ENCODE measurements at places on chromosomes 13 and 19.

DNA sequence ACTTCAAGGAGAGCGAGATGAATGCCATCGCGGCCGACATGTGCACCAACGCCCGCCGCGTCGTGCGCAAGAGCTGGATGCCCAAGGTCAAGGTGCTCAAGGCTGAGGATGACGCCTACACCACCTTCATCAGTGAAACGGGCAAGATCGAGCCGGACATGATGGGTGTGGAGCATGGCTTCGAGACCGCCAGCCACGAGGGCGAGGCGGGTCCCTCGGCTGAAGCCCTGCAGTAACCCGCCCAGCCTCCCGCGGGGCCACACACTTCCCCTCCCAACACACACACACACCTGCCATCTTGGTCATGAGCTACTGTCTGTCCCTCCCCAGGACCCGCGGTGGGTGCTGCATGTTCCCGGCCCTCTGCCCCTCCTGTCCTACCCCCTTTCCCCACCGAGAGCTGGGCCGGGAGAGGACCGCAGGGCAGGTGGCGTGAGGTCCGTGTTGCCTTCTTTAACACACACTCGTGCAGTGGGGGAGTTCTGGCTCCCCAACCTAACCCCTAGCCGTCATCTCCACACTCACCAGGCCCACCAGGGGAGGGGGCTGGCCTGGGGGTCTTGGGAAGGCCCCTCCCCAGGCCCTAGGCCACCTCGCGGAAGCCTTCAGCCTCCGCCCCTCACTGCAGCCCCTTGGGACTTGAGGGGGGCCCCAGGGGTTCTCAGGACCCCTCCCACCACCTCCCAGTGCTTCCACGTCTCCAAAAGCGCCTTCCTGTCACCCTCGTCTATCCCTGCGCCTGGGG is 11.8 kb downstream of the STX10 start:
- DNase-seq, result no peak

GRCh38 chr13:111228262-111229144 is 91.9 kb upstream of the TEX29 start:
- peak; percentile 51 for DNase-seq

DNA sequence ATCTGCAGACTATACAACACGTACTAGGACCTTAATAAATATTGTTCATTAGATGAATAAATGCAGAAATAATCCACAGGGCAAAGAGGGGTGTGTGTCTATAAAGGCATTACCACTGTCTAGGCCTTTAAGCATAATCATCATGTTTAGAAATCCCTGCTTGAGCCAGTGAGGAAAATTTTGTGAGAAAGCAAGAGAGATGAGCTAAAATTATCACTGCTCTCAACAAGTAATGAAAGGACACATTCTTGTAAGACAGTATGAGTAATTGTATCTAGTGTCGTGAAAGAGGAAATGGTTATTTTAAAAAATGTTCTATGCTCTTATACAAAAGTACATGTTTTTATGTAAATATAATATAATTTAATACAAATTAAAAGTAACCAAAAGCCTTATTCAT is 1699.4 kb downstream of the PCDH9 start:
- DNase-seq, result no peak

GRCh38 chr13:78759704-78760103 is 100.7 kb upstream of the OBI1 start:
- DNase-seq, result no peak

GRCh38 chr19:3710265-3710812 is 2.2 kb downstream of the TJP3 start:
- DNase-seq, result peak; percentile 55

DNA sequence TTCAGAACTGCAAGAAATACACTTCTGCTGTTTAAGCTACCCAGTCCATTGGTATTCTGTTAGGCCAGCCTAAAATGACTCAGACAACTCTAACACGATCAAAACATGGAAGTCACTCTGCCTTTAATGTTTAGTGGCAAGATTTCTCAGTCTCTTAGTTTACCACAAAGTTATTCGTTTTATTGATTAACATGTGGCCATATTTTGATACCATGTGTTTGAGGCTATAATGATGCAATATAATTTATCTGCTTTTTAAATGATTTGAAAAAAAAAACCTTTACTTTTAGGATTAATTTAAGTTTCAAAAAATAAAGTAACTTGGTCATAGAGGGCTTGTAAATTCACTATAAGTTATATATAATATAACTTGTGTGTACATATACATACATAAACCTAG is 223.4 kb downstream of the SPRY2 start:
- no peak for DNase-seq

DNA sequence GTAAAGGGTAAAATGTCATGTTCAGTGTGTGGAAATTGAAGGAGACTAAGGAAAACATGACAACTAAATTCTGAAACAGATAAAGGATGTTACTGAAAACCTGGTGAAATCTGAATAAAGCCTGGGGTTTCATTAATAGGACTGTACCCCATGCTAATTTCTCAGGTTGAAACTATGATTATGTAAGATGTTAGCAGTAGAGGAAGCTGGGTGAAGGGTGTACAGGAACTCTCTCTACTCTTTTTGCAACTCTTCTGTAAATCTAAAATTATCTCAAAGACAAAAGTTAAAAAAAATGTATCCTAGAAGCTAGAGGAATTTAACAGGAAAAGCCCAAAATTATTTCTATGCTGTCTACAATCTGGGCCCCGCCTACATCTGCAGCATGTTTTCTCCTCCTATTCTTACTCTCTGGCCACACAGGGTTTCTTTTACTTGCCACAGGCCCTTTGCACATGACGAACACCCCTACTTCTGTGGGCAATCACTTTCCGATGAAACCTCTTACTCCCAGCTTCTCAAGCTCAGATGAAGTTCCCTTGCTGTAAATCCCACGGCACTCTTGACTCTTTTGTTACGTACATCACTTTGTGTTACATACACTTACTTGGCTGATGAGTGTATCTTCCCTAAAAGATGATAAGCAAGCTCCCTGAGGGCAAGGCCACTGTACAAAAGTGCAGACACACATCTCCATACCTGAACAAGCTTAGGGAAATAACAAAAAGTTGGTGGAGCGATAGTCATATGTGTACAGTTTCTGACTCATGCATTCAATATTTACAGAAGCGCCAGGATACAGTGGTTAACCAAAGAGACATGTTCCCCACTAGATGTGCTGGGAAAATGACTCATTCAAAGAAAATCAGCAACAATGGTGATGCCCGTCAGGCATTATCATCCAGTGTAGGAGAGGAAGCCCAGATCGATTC is 32.6 kb downstream of the RUBCNL start:
- no peak for DNase-seq

DNA sequence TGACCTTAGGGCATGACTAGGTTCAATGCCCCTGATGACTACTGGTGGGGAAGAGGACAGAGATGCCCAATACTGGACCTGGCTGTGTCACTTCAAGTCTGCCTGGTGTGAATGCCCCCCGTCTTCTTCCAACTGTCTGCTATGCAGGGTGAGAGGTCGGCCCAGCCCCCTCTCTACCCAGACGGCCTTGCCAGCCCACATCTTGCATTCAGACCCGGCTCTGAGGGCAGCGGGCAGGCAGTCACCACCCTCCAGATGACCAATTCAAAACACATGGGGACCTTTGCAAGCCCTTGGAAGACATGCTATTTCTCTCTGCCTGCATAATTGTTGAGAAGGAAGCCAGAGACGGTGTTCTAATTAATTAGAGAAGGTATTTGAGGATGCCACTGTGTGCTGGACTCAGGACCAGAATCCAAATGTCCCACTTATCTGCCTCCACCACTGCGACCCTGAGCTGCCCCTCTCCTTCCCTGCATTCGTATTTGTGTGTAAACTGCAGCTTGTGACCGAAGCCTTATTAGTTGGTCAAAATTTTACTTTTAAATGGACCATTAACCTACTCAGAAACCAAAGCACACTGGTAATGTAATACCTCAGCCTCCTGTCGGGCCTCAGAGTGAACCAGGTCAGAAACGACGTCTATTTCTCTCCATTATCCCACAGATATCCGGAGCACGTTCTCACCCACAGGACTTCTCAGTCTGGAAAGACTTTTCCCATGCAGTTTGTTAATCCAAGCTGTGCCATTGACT is 407.0 kb downstream of the ZNF536 start:
- no peak for DNase-seq

DNA sequence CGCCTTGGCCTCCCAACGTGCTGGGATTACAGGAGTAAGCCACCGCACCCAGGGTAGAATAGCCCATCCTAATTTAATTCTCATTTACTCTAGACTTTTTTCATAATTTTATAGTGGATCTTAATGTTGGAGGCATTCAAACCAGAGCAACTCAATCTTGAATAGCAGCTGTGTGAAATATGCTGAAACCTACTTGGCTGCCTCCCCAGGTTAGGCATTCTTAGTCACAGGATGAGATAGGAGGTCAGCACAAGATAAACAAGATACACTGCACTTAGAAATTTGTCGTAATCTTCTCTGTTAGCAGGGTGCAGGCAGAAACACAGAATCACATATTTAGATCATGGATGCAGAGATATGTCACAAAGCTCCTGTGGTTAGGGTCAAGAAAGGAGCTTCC is 2.7 kb upstream of the ZNF43 start:
- no peak for DNase-seq

- DNase-seq, result peak; percentile 73
Observed at GRCh38 chr19:47296036-47296435, 13.6 kb upstream of the C5AR1 start.

DNA sequence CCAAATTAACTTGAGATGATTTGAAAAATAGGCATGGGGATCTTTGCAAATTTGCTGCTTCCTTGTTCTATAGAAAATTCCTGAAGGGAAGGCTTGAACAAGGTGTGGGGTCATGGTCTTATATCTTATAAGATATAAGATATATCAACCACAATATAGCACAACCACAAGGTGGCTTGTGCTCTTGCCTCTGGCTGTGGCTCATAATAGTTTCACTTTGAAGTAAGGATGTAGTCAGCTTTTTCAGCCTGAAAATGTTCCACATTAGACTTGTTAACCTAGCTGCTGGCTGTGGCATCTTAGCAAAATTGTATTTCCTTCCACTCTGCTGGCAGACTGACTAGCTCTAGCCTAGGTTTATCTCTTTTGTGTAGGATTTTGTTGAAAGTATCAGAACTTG is 169.7 kb downstream of the KLF5 start:
- DNase-seq, result no peak

DNA sequence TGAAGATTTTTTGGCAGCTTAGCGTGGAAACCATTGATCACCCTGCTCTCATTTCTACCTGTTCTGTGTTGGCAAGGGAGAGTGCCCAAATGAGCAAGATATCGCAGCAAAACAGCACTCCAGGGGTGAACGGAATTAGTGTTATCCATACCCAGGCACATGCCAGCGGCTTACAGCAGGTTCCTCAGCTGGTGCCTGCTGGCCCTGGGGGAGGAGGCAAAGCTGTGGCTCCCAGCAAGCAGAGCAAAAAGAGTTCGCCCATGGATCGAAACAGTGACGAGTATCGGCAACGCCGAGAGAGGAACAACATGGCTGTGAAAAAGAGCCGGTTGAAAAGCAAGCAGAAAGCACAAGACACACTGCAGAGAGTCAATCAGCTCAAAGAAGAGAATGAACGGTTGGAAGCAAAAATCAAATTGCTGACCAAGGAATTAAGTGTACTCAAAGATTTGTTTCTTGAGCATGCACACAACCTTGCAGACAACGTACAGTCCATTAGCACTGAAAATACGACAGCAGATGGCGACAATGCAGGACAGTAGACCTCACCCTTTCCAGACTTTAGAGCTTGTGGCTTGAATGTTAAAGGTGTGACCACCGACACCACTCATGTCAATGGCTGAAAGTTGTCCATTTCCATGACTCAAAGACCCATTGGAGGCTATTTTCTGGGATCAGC is 5.8 kb downstream of the CEBPG start:
- no peak for DNase-seq

DNA sequence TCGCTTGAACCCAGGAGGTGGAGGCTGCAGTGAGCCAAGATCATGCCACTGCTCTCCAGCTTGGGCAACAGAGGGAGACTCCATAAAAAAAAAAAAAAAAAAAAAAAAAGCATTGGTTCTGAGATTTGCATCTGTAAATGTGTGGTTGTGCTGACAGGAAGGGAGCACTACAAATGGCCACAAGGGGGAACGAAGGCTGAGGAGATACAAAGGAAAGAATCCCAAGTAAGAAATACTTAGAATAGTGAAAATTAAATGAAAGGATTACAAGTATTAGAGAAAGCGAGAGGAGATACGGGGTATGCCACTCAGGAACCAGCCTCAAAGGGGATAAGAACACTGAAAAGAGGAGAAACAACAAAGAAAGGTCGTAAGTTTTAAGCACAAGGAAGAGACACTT is 284.9 kb downstream of the KLF12 start:
- no peak for DNase-seq

Measured in NCI-H774 (cell line).